Foreskin fibroblast (primary cell): ENCODE measurements at places on chromosomes 1 and 21.
A peak's percentile ranks its signal among the peaks of the same experiment; 100 is the strongest.

- DNase-seq, result peak; percentile 9
Observed at GRCh38 chr1:221239792-221240191, 360.5 kb downstream of the HLX start.

- DNase-seq, result no peak
Observed at GRCh38 chr1:41490911-41491310, 6.4 kb upstream of the EDN2 start.

GRCh38 chr1:36612881-36613280, 130.2 kb upstream of the CSF3R start:
- no peak for DNase-seq

- DNase-seq, result no peak
Observed at GRCh38 chr1:58804853-58805565, 21.2 kb upstream of the JUN start.
